Midbrain (tissue), 1 donor: ENCODE measurements at places on chromosomes 5 and 9.
A peak's percentile ranks its signal among the peaks of the same experiment; 100 is the strongest.

DNA sequence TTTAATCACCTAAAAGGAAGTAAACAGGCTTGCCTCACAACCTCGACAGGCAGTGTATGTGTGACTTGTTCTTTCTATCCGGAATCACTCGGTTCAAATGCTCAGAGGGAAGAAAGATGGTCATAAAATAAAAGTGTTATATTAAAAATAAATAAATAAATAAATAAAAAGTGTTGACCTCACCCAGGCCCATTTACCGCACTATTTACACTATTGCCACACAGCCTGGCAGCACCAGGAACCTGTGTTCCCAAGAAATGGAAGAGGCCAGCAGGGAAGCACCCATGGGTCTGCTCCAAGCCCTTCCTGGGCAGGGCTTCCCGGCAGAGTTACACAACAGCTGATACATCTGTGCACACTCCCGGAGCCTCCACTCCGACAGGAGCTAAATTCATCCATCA is 127.9 kb downstream of the EFNA5 start:
- DNase-seq = no peak

DNA sequence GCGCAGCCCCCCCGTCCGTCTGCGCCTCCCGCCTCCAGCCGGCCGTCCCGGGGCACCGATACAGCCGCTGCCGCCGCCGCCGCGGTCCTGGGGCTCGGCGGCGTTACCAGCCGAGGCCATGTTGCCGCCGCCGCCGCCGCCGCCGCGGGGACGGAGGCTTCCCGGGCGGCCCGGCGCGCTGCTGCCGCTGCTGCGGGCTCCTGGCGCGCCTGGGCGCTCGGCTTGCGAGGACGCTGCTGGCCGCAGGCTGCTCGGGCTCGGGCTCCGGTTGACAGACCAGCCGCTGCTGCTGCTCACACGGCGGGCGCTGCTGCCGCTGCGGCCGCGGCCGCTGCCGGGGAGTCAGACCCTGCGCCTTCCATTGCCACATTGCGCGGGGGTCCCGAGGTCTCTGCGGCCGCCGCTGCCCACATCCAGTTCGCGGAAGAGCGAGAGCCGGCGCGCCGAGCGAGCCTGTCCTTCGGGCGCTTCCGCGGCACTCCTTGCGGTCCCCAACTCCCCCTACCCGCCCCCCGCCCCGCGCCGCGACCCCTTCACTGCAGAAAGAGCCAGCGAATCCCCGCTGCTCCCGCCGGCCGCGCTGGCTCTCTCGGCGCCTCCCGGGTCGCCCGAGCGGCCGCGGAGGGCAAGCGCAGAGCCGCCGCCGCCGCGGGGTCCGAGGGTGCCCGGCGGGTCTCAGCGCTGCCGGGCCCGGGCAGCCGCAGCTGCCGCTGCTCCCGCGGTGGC is 8.4 kb downstream of the PTCH1 start:
- no peak for DNase-seq

GRCh38 chr9:135414293-135414692 is 65.3 kb upstream of the PPP1R26 start:
- DNase-seq = no peak

DNA sequence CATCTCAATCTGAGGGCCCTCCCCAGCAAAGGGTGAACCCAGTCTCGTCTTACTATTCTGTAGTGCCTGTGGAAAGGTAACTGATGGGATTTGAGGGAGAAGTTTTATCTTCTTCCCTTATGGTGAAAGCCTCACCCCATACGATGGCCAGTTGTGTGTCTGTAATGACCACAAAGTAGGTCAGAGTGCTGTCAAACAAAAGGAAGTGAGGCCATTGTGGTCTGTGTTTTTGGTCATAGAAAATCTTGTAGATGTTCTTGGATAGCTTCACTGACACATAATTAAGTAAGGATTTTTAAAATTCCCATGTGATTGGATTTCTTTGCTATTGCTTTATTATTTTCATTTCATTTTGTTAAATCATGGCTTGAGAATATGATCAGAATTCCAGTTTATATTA is 505.1 kb upstream of the KLF4 start:
- DNase-seq = no peak

- DNase-seq = peak; percentile 74
These were observed 186.7 kb downstream of the PDZD2 start for GRCh38 chr5:31825518-31826068.

- no peak for DNase-seq
These were observed 36.3 kb upstream of the CDKN2B start for GRCh38 chr9:22045423-22045822.

GRCh38 chr9:129887334-129888292 is 52.4 kb downstream of the USP20 start:
- DNase-seq = no peak

DNA sequence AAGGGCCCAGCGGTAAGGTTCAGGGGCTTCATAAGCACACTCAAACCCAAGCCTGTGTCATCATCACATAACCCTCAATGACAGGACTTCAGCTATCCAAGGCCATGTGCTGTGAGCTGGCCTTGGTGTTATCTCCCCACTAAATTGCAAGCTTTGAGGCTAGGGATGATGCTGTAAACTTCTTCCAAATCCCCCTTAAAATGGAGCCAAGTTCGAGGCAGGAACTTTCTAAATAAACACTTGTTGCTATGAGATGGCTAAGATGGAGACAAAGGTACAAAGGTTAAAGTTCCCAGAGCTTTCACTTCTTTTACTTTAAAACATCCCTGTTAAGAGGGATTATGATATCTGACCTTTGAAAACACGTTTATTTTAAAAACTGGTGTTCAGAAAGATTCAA is 123.6 kb downstream of the MYO10 start:
- no peak for DNase-seq

GRCh38 chr9:97632248-97632984 is 752 bp downstream of the TSTD2 start:
- DNase-seq = peak; percentile 65

DNA sequence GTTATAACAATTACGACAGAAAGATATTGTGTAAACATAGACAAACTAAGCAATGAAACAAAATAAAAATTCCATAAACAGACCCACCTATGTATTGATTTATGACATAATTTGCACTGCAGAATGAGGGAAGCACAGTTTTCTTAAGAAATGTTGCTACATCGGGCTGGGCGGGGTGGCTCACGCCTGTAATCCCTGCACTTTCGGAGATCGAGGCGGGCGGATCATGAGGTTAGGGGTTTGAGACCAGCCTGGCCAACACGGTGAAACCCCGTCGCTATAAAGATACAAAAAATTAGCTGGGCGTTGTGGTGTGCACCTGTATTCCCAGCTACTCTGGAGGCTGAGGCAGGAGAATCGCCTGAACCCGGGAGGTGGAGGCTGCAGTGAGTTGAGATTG is 1344.4 kb upstream of the WWC1 start:
- no peak for DNase-seq

GRCh38 chr5:126866851-126867636 is 90.1 kb downstream of the LMNB1 start:
- DNase-seq = no peak

GRCh38 chr5:148972974-148973374 is 89.9 kb downstream of the SH3TC2 start:
- DNase-seq = no peak

GRCh38 chr5:125659316-125660023 is 763.7 kb upstream of the GRAMD2B start:
- DNase-seq = no peak

DNA sequence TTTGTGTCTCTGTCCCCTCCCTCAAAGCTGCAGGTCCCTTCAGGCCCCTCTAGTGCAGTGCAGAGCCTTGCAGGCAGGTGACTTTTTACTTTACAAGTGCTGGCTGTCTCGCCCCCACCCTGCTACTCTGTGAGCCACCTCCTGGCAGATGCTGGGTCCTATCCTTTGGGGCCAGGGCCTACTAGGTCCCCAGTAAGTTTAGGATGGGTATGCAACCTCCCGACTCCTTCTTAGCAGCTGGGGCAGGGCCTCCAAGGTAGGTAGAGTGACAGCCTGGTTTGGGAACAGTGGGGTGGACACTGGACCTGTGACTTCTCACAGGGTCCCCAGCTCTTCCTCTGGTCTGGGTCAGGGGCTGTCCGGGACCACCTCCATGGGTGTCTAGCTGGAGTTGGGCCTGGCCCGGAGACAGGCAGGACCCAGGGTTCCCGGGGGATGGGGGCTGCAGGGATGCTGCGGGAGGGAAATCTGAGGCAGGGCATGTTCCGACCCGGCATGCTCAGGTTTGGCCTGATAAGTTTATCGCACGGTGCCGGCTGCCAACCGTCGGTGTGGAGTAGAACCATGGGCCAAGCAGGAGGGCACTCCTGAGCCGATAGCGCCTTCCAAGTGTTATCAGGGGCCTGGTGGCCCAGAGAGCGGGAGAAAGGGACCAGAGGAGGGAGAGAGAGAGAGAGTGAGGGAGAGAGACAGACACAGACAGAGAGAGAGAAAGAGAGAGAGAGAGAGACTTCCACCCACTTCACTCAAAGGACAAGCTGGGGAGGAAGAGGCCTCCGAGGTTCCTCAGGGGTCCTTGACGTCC is 20.5 kb downstream of the GFI1B start:
- DNase-seq = no peak

GRCh38 chr9:137114613-137115393 is at the start of gene DPP7:
DPP7 (minus strand) TSS chr9:137114733; CDS start chr9:137114713, 20 bp downstream.
- peak; percentile 82 for DNase-seq

DNA sequence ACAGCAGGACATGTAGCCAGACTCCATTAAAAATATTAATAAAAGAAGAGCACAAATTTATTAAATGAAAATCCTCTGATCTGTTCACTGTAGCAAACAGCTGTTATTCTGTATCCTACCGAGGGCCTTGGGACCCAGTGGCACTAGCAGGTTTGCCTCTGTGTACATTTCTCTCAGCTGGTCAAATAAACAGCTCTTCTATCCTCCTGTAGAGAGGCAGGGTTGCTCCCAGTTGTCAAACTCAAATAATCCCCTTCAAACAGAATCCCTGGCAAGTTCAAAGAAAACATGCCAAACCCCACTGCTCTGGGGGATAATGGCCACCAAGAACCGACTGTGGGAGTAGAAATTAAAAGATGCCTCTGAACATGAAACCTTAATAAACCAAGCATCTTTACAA is 1262.0 kb upstream of the DMAC1 start:
- no peak for DNase-seq
